WTC11 (cell line): ENCODE measurements at places on chromosomes 6 and 20. TPM values are rescaled to one million over a fixed set of nuclear protein-coding genes. Genes with fewer than 3 reads are reported as not detected.

DNA sequence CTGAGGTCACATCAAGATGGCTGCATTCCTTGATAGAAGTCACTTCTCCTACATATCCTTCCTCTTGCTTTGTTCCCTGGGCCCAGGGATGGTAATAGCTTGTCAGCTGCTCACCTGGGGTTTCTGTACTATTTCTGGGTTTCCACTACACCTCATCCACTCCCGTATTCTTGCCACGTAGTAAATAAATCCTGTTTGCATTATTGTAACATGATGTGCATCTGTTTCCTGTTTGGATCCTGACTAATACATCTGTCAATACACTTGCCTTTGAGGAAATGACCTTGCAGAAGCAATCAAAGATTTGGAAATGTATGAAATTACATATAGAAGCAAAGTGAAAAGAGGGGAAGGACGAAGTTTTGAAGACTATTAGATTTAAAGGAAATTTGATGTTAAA is 619.0 kb downstream of the PHF3 start:
- DNase-seq: no peak

DNA sequence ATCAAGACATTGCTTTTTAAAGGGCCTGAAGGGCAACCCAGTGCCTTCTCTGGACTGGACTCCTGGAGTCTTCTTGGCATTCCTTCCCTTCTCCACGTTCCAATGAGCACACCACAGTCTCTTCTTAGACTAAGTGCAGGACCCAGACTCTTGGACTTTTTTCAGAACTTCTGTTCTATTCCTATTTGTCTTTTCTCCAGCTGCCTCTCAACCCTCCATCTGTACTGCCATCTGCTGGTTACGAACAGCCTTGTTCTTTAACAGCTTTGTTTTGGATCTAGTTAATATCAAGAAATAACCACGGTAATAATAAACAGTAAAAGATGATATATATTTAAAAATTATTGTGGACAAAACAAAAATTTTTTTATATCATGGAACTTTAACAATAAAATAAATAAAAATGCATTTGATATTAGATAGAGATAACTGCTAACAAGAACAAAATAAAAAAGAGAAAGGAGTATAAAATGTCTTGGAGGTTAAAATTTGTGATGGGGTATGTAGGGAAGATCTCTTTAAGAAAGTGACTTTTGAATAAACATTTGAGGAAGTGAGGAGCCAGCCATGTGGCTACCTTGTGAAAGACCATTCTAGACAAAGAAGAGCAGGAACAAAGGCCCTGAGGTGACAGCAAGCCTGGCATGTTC is 105.1 kb upstream of the HCRTR2 start:
- DNase-seq: peak; percentile 19

DNA sequence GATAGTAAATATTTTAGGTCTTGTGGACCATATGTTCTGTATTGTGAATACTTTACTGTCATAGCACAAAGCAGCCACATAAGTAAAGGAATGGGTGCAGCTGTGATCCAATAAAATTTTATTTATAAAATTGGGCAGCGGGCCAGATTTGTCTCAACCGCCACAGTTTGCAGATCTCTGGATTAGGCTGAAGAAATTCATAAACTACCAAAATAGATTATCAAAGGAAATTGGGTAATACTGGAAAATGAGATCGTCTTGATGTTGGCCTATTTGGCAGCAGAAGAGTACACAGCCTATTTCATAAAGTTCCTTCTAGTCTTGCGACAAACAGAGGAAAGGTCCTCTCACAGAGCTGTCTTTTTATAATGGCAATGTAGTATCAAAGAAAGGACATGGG is 69.8 kb downstream of the DZANK1 start:
- no peak for DNase-seq

DNA sequence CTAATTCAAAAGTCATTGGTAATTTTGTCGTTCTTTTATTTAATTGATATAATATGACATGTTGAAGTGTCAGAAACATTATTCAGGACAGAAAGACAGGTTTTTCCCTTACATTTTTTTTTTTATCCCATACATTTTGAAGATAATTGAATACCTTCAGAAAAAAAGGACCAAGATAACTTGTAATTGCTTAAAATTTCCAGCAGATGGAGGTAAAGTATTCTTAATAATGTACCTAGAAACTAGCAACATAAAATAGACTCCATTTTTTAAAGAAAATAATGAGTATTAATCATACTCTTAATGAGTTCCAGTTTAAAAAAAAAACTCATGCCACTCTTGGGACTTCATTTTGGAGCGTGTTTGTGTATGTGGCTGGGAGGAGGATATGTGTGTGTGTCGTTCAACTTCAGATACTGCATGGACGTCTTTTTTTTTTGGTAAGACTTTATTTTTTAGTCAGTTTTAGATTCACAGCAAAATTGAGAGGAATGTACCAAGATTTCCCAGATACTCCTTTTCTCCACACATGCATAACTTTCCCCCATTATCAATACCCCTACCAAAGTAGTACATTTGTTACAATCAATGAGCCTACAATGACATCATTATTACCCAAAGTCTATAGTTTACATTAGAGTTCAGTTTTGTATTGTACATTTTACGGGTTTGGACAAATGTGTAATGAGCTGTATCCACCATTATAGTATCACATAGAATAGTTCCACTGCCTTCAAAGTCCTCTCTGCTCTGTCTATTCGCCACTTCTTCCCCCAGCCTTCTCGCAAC is 79.4 kb downstream of the ROS1 start:
- DNase-seq: no peak

GRCh38 chr6:48986845-48987244 is 476.2 kb downstream of the MMUT start:
- DNase-seq: no peak

- no peak for DNase-seq
Measured at GRCh38 chr6:87701344-87701675, 723 bp downstream of the AKIRIN2 start.

Gene OR2B6
- total RNA-seq: not detected in 3 replicates

Gene LRRC73
- total RNA-seq: 0.73 to 1.4 TPM (median 0.76 TPM) in 3 replicates

Gene FAM217A
- total RNA-seq: not detected in 3 replicates

Gene C6orf163
- total RNA-seq: 1.2 to 2.0 TPM (median 1.9 TPM) in 3 replicates

Gene MOCS1
- 17.6 to 20.5 TPM (median 18.5 TPM) in 3 replicates for total RNA-seq

Gene NANP
- 4.2 to 5.1 TPM (median 4.8 TPM) in 3 replicates for total RNA-seq
